ENCODE measurements at places on chromosomes 11 and 22.

- no peak for DNase-seq
These were observed 650.8 kb upstream of the KIRREL3 start for GRCh38 chr11:127651175-127651887.

GRCh38 chr11:83612891-83613766 lies 327.0 kb upstream of the CCDC90B start:
- no peak for DNase-seq

DNA sequence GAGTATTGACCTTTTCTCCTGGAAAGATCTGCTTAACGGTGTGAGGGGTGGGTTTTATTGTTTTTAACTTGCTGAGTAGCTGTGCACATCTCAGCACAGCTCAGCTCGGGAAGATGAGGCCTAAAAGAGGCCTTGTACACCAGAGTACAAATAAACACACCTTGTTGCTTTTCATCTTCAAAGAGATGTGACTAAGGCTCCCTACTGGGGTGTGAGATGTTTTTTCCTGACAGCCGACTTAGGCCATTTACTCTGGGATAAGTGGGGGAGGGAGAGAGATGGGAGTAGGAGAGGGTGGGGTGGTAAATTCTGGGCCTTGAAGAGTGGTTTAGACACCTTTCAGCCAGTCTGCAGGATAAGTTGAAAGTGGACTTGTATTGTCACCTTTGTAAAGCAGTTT lies 2.9 kb downstream of the LDLRAD3 start:
- no peak for DNase-seq

- no peak for DNase-seq
These were observed 7.2 kb downstream of the ATG16L2 start for GRCh38 chr11:72821221-72821919.

DNA sequence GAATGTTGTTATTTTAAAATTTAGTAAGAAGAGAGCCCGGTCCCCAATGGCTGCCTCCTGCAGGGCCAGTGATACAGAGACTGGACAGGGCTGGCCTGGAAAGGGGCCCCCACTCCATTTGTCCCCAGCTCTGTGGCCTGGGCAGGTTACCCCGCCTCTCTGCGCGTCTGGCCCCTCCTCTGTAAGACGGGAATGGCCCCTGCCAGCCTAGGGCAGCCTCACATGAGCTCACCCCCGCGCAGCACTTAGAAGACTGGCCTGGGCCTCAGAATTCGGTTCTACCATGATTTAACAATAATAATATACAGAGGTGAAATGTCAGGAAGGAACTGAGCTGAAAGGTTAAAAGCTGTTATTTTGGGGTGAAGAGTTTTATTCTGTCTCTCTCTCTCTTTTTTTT lies 1.3 kb downstream of the APOBEC3G start:
- DNase-seq, result no peak

- DNase-seq, result no peak
These were observed 140.3 kb upstream of the MTNR1B start for GRCh38 chr11:92829121-92829520.

GRCh38 chr11:36485298-36486002 lies 24.6 kb downstream of the TRAF6 start:
- DNase-seq, result no peak

GRCh38 chr11:20274031-20274430 lies 89.5 kb upstream of the HTATIP2 start:
- DNase-seq, result no peak

GRCh38 chr11:27443746-27444507 lies 28.7 kb downstream of the LGR4 start:
- no peak for DNase-seq

DNA sequence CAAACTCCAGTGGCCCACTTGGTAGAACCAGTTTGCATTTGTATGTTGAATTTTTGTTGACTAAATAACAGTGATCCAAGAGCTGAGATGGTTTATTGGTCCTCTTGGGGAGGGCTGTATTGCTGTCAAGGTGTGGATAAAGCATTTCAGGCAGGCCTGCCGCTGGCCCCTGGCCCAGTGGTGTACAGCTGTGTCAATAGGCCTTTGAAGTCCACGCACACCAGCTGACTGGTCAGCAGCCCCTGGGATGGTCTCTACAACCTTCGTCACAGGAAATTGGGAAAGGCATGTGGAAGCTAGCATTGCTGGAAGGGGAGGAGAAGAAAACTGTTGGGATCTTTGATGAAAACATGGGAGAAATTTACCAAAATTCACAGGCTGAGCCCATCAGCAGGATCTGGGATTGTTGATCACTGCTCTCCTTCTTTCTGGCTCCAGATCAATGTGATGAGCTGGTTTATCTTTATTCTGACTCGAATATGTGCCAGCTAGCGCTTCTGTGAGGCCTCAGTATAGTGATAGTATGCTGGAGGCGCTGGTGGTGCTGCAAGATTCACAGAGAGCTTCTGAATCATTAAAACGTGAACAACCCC lies 12.5 kb upstream of the E2F8 start:
- no peak for DNase-seq

DNA sequence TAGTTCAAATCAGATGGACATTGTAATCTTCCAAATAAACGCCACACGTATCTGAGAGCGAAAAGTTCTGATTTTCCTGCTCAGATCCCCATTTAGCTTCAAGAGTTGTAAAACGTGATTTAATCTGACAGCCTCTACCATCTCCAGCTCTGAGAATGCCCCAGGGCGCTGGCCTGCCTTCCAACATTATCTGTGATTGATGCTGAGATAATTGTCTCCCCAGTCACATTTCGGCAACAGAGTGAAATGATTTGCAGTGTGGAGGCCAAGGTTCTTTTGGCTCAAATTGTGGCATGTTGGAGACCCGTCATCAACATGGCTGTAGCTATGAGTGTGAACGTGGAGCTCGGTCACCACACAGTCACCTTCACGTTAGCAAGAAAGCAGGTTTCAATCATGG lies 283.4 kb downstream of the BRD1 start:
- no peak for DNase-seq

DNA sequence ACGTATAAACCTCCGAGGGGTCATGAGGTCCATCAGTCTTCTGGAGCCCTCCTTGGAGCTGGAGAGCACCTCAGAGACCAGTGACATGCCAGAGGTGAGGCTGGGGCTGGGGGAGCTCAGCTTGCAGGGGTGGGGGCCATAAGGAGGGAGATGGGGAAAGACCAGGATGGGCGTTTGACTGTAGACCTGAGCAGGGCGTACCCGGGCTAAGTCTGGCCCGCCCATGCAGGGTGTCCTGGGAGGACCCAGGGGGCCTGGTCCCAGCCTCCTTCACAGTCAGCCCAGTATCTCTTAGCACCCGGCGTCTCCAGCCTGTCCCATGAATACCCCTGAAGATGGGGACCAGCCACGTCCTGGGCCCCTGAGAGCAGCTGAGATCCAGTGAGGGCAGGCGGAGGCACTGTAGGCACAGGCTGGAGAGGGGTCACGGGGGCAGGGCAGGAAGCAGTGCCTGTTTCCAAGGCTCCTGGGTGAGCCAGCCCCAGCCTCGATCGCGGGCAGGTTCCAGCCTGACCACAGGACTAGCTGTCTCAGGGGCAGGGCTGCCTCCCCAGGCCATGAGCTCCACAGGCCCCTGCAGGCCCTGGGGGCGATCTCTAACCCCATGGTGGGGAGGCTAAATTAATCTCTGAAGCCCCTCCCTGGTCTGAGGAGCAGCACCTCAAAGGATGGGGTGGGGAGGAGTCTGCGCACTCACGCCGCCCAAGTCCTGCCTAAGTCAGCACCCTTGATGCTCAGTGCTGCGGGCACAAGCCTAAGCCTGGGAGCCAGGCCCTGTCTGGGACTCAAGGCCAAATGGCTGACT lies 7.1 kb downstream of the SSH3 start:
- DNase-seq, result no peak

- DNase-seq, result no peak
These were observed 122.5 kb downstream of the OPCML start for GRCh38 chr11:133409799-133410198.

DNA sequence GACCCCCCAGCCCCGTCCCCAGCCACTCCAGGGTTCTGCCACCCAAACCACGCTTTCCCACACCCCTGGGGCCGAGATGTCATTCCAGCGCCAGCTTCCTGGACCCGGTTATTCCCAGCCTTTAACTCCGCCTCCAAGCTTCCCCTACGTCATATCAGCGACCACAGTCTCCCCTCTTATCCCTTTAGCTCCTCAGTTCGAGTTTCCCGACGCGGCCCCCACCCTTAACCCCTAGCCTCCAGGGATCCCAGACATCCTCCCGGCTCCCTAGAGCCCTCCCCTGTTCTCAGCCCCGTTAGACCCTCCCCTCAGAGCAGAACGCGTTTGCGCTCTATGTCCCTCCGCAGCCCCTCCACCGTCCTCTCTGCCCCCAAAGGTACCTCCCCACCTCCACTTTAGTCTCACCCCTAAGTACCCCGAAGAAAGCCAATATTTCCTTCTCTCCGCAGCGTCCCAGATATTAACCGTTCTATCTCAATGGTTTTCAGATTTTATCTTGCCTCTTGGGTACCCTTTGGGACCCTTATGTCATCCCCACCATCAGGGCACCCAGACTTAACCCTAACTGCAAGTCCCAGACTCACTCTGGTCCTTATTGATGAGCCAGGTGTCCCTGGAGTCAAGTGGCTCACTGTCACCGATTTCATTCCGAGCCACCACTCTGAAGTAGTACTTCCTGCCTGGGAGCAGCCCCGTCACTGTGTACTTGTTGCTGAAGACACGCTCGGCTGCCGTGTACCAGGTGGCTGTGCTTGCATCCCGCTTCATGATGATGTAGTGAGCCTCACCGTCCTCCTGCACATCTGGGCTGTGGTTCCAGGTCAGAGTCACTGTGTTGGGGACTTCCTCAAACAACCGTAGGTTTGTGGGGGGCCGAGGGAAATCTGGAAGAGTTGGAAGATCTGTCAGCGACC lies 8.0 kb downstream of the TMEM86A start:
- peak; percentile 17 for DNase-seq

DNA sequence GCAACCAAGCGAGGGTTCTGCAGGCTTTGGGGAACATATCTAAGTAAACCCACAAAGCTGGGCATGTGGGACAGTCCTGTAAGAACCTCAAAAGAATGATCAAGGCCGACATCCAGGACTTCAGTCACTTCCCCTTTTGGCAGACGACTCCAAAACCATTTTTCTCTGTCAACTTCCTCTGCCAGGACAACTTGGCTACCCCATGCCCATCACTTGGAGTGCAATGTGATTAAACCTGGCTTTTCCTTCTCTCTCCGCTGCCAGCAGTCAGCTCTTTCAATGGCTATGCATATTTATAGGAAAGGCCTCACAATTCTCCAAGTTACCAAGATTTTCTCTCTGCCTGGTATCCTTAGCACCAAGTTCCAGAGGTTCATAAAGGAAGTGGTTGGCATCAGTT lies 78.9 kb downstream of the C11orf58 start:
- no peak for DNase-seq

- no peak for DNase-seq
These were observed 20.7 kb downstream of the SPATA19 start for GRCh38 chr11:133824593-133824992.

DNA sequence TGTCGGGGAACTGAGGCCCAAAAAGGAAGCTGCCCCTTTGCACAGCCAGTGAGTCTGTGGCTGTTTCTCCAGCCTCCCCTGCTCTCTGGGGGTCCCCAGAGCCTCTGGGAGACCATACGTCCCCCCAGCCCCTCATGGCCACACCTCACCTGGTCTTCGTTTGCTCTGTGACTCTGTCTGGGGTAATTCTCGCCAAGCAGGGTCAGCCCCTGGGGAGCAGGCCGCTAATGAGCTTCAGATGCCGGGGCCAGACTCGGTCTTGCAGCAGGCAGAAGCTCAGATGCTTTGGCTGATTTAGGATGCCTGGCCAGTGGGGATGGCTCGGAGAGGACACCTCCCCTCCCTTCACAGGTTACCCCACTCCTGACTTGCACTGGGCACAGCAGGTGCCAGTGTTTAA lies 24.1 kb upstream of the WNT11 start:
- no peak for DNase-seq

DNA sequence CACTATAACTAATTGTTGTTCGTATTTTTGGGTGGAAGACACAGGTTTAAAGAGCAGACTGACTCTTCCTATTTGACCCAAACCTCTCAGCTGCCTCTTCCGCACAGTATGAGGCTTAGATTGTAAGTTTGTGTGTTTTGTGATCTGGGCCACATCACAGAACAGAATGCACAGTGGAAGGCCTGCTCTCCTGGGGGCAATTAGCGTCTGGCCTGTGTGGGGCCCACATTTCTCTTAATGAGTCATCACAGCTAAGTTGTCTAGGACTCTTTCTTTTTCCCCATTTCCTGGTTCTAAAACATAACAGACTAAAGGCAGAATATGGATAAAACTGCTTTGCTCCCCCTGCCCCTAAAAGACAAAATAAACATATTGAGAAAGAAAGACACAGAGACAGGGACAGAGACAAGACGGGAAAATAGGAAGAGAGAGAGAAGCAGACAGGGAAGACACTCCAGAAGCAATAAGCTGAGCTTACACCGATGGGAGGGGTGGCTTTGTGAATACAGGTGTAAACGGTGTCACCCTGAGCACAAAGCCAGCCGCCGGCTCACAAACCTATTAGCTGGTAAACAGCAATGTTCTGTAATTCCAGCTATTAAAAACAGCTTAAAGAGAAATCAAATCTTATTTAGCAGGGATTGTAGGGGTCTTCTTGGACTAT lies 127.4 kb upstream of the OPCML start:
- DNase-seq, result no peak

GRCh38 chr22:37703906-37704305 lies 7.1 kb downstream of the TRIOBP start:
- no peak for DNase-seq

DNA sequence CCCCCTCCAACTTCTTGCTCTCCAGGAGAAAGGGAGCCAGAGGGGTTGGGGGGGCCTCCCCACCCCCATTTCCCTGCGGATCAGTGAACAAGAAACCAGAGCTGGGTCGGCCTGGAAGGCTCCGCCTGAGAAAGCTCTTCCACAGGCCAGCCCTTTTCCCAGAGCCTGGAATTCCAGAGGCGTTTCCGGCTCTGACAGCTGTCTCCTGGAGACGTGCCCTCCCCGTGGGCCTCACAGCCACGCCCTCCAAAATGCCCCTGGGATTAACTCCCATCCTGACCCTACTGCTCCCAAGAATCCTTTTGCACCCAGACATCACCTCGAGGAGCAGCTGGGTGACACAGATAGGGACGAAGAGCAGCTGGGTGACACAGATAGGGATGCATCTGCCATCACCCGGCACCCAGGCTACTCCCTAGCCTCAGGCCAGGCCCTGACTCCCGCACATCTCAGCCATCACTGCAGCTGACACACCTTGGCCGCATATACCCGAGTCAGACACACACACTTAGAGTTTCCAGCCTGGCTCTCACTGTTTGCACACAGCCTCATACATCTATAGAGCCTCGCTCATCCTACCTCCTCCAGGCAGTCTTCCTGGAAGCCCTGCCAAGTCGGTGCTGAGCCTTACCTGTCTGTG lies 7.6 kb upstream of the CDC42EP1 start:
- DNase-seq, result no peak

DNA sequence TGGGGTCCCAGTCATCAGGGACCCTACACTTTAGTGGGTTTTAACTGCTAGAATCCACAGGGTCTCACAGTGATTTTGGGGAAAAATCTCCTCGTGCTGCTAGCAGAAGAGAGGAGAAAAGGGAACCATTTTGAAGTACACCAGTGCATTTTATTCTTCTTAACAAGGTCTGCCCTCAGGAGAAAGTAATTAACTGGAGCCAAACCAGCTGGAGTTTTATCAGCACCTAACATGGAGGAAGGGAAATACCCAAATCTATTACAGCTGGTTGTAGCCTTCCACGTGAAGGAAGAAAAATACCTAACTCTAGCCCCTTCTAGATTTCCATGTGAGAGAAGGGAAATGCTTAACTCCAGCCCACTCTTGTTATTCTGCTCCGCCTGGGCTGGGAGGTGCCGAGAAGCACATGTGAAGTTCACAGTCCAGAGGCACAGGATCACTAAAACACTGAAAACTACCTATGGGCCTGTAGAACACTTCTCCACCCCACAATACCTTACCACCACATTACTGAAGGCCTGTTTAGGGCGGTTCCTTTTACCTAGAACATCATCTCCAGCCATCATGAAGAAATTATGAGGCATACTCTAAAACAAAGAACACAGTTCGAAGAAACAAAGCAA lies 31.3 kb upstream of the TEAD1 start:
- DNase-seq, result no peak

All from stimulated activated CD4-positive, alpha-beta T cell treated with anti-CD3 and anti-CD28 coated beads, Interleukin-15, amount 100 ng/mL, for 48 hours (primary cell).